ENCODE measurements at places on chromosomes 7 and 10.

DNA sequence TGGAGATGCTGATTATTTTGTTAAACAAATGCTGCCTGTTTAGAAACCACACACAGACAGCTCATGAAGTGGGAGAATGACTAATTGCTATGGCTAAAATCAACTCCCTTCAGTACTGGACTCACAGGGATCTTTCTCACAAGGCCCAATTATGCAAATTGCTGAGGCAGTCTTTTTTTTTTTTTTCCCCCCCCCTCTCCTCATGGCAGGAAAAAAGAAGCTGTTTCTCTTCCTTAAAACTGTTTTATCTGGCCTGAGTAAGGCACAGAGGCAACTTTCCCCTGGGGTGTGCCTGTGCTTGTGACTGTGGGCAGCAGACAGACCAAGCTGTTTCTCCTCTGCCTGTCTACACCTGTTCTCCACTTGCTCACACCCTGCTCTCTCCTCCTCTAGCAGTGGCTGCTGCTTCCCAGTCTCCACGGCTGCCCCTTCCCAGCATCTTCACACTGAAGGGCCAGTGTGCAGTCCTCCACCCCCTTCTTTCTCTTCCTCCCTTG is 65.4 kb upstream of the STEAP1B start:
- peak; percentile 34 for DNase-seq

- DNase-seq = no peak
Observed at GRCh38 chr10:21934307-21934706, 69.2 kb downstream of the DNAJC1 start.

DNA sequence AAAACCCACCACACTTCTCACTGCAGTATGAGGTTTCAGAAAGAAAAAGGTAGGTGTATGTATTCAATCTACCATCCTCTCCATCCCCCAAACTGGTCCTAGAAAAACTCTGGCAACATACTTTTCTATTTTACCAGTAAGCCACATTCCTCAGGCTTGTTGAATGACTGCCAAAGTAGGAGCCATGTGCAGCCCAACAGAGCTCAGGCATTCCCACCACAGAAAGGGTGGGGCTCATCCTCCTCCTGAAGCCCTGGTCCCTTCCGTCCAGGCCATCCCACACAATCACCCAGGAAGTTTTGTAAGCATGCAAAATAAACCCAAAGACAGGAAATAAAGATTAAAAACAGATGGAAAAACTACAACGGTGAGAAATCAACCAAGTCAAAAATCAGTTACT is 57.2 kb downstream of the MAD1L1 start:
- no peak for DNase-seq

DNA sequence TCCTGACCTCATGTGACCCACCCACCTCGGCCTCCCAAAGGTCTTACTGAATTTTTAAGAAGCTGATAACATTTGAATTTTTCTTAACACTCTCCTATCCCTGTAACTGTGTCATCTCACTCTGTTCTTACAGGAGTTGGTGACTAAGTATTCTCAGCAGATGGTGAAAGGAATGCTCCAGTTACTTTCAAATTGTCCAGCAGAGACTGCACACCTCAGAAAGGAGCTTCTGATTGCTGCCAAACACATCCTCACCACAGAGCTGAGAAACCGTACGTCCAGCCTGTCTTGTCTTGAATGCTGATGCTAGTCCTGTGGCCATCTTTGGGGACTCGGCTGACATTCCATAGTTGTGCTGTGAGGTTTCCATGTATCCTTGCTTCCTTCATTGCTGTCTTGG is 24.9 kb downstream of the TRRAP start:
- DNase-seq = no peak

- DNase-seq = no peak
Observed at GRCh38 chr10:110340816-110341215, 36.1 kb upstream of the SMNDC1 start.

DNA sequence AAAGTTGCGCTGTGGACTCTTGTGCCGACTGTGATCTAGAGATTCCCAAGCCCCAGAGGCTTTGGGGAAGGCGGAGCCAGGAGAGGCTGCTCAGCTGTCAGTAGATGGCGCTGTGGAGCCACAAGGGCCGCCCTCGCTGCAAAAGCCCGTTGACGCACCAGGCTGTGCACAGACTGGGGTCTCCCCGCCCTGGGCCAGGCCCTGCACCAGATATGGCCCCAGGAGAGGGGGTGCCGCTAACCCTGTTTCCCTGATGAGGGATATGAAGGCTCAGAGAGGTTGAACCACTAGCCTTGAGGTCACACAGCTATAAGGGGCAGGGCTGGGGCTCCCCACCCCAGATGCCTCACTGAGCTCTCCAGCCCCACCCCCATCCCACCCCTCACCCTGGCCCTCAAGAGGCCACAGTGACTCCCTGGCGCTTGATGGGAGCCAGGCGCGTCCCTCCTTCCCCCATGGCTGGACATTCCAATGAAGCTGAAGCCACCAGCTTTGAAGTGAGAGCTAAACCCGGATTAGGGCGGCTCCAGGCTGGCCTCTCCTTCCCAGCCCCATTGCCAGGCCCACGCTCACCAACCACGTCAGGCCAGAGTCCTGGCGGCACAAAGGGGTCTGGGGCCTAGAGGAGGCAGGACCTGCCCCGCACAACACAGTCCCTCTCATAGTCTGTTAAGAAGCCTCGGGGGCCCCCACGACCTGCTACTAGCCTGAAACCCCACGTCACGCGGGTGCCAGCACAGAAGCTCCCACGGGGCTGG is 26.4 kb downstream of the MYL10 start:
- DNase-seq = peak; percentile 94

DNA sequence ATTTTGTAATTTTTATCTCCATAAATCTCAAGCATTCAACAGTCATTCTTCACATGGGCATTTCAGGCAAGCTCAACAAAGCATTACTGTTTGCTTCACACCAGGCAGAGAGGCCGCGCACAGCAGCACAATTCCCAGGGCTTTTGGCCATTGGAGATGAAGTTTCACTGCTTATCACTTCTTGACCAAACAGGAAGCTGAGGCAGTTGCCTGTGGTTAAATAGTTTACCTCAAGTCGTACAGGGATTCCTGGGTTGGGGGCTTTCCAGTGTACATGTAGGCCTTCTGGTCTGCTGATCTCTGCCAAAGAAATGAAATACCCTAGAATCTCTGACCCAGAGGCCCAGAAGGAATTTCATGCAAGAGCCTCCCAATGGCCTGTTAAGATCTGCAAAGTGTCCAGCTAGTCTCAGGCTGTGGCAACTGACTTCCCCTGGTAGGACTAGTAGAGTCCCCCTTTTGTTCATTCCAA is 11.2 kb upstream of the PRDX3 start:
- no peak for DNase-seq

DNA sequence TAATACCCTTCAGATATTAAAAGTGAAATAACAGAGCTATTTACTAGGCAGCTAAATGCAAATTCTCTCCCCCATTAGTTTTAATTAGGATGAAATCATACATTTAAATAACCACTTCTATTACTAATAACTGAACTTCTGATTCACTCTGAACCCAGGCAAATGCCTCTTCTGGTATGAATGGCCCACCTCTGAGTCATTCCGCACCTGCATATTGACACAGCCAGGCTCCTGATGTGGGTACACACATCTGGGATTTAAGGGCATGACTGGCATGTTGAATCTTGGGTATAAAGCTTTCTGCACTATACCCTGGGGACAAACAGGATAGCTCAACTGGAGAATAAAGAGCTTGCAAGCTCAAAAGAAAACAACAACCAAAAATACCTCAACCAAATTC is 140.9 kb downstream of the AUTS2 start:
- no peak for DNase-seq

- DNase-seq = no peak
Observed at GRCh38 chr7:117173035-117173770, 149.7 kb downstream of the WNT2 start.

- no peak for DNase-seq
Observed at GRCh38 chr7:135976312-135977006, 700 bp downstream of the MTPN start.

DNA sequence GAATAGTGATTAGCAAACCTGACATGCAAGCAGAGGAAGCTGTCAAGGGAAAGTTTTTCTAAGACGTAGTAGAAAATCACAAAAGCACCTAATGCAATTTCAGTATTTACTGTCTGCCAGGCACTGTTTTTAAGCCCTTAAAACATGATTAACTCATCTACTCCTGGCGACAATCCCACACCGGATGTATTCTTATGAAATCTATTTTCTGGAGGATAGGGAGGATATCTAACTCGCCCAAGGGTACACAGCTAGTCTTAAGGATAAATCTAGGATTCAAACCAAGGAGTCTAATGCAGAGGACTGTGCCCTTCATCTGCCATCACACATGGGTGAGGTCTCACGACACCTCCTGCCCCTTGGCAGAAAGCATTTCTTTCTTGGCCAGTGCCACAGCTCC is 47.8 kb upstream of the FIGNL1 start:
- DNase-seq = no peak

- DNase-seq = no peak
Observed at GRCh38 chr7:12320987-12321647, 82.5 kb downstream of the VWDE start.

DNA sequence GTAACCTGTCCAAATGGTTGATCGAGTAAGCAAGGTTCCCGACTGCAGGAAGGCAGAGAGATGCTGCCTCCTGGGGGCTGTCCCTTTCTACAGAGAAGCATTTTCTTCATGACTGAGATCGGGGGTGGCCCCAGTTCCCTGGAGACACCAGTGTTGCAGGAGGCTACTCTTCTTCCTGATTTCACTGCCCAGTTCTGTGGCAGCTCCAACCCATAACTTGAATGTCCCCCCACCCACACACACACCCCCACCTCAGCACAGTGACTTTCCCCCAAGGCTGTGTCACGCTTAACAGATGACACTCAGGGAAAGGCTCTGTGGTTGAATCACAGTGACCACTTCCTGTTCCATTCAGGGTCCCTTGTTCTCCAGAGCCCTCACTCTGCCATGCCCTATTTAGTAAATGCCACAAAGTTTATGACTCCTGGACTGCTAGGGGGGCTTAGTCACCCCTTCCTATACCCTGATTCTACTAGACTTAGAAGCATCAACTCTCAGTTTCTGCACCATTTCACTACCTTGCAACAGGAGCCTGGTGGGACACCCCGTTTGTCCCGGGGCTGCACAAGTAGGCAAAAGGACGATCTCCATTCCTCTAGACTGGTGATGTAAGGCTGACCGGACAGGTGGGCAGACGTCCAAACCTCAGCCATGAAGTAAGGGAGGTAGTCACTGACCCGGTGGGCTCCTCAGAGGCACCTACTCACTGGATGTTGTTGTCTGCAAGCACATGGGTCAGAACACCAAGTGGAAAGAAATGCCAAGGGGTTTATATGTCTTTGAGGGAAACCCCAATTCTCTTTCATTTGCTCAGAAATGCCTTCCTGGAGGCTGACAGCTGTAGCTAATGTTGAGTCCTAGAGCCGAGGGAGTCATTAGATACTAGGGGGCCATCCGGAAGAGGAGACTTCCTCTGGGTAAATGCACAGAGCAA is 31.3 kb upstream of the SMC3 start:
- no peak for DNase-seq

- DNase-seq = no peak
Observed at GRCh38 chr7:55013851-55014250, 5.0 kb upstream of the EGFR start.

- DNase-seq = no peak
Observed at GRCh38 chr7:136717910-136718557, 150.4 kb upstream of the CHRM2 start.

DNA sequence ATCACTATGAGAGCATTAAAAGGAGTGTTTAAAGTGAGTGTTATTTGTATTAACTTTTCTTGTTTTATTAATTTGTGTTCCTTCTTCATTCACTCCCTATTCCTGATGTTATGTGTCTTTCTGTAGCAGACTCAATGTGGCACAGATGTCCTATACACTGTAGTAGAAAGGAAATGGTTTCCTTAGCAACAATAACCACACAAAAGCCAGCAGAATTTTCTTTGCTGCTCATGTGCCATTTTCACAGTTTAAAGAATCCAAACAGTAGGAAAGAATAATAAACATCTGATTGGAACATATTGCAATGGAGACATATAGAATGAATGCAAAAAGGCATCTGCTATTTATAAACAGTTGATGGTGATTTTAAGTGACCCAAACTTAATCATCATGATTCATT is 763.6 kb downstream of the PHTF2 start:
- no peak for DNase-seq

GRCh38 chr10:86712317-86712707 is 44.0 kb downstream of the LDB3 start:
- no peak for DNase-seq

DNA sequence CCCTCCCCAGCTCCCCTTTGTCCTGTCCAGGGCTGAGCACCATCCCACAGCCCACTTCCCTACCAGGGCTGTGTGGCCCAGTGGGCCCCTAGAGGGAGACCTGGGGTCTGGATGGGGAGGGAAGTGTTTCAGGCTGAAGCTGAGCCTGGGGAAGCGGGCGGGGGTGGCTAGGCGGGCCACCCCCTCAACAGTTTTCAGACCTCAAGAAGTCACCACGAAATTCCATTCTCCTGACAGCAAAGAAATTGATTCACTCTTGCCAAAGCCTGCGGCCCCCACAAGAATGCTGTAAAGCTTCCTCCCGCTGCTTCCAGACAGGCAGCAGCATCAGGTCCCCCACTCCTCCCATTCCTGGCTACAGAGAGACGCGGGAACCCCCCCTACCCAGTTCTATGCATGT is 2.5 kb upstream of the LFNG start:
- DNase-seq = no peak

DNA sequence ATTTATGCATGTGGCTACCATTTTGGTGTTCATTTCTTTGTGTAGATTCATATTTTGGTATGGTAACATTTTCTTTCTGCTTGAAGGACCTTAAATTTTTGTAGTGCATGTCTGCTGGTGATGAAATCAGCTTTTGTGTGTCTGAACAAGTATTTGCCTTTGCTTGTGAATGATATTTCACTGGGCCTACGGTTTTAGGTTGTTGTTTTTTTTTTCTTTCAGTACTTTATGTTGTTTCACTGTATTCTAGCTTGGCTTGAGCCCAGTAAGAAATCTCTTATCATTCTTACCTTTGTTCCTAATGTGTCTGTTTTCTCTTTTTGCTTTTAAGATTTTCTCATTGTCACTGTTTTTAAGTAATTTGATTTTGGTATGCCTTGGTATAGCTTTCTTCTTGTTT is 31.9 kb downstream of the SAMD8 start:
- DNase-seq = no peak

GRCh38 chr10:107771066-107771465 is 606.6 kb upstream of the SORCS1 start:
- no peak for DNase-seq

DNA sequence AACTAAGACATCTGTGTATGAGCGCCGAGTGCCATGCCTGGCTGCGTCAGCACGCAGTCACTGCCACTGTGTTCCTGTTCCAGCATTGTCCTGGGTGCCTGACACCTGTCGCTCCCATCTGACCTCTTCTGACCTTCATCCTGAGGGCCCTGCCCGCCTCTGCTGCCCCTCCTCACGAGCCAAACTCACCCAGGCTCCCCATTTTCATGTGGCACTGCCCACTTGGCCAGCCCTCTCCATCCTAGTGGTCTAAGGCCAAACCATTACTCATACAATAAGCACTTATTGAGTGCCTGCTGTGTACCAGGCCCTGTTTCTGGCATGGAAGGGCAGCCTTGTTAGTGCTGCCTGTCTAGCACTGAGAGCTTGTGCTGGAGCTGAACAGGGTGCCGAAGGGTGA is 77.2 kb upstream of the PCBD1 start:
- DNase-seq = no peak

- DNase-seq = no peak
Observed at GRCh38 chr7:66662646-66663264, 34.1 kb downstream of the KCTD7 start.

GRCh38 chr10:26478061-26478460 is 39.9 kb downstream of the APBB1IP start:
- DNase-seq = no peak

All from glutamatergic neuron (in vitro differentiated cells).